ENCODE measurements at places on chromosomes 6 and 20.

GRCh38 chr6:33812669-33813068 lies 8.9 kb upstream of the MLN start:
- no peak for DNase-seq

DNA sequence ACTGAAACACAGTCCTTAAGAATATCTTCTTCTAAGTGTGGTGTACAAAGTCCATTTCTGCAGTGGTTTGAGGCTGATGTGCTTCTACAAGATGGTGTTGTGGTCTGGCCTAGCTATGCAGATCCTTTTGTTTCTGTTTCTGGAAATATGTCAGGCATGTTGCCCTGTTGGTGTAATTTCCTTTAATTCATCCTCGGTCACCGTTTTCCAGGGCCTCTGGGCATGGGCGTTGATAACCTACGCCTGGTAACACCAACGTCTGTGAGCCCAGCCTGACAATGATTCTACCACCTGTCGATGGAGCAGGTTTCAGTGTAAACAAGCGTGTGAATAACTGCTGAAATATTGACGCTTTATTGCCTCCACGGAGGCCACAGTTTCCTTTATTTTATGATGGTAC lies 33.3 kb upstream of the AFDN start:
- DNase-seq, result peak; percentile 42

- DNase-seq, result no peak
These were observed 48.0 kb downstream of the ADTRP start for GRCh38 chr6:11730641-11731040.

DNA sequence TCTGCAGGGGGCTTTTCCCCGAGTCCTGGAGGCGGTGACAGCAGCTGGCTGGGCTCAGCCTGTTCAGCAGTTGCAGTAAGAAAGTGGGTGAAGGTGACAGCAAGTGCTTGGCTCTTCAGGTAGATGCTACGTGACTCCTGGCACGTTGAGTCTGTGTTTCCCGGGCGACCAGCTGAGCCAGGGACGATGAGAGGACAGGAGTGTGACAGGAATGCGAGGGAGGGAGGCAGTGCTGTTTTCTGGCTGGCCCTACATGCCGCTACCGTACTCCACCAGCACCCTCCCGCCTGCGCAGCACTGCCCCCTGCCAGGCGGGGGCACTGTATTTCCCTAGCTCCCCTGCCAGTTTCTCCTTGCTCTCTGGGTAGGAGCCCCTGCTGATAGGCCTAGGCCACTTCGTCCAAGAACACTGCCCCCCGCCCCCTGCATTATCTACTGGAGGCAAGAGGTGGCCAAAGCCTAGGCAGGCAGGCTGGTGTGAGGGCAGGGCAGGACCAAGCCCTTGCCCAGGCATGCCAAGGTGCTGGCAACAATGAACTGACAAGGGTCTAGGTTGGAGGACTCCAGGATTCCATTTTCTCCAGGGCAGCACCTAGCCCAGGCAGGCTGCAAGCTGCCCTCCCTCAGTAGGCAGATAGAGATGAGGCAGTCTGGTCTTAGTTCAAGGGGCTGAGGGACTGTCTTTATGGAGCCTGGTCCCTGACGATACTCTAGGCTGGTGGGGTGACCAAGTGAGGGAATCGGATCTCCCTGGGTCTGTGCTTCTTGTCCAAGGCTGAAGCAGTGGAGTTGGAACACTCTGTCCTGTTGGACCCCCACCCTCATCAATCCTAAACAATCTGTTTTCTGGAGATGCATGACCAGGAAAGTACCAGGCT lies 19.2 kb downstream of the MRPS18A start:
- no peak for DNase-seq

GRCh38 chr6:47749757-47750156 lies 32.1 kb upstream of the OPN5 start:
- DNase-seq, result no peak

DNA sequence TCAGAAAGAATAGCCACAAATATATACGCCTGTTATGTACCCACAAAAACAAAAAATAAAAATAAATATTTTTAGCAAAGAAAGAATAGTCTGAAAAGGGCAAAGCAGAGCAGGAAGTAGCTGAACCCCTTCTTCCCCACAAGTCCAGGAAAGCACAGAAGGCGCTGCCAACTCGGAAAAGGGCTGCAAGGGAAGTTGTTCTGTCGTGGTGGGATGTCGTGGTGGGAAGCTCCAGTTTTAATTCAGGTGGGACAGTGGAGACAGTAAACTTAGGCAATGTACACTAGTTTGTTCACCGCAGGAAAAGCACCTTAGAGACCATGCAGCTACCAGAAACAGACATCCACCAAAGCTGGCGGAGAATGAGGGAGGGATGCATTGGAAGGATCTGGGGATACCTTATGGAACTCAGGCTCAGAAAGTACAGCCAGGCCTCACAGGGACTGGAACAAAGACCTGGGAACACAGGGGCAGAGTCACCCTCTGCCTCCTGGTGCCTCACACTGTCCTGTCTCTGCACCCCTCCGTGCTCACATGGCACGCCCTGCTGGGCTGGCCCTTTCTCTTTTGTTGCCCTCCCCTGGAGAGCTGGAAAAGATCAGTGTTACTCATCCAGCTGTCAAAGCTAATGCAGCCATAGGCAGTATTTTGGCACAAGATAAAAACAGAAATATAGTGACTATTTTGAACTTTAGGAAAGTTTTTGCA lies 3.3 kb upstream of the APMAP start:
- no peak for DNase-seq

DNA sequence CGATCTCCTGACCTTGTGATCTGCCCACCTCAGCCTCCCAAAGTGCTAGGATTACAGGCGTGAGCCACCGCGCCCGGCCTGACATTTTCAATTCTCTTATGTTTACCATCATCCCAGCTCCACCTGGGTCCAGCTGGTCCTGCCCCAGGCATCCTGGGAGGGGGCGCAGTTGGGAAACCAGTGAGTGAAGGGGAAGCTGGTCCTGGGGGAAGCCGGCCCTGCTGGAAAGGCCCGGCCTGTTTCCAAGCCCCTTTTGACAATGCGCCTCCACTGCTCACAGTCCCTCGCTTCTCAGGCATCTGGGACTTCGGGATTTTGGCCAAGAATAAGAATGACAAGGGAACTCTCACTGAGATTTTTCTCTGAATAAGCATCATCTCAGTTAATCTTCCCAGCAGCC lies 14.2 kb downstream of the SLC13A3 start:
- no peak for DNase-seq

DNA sequence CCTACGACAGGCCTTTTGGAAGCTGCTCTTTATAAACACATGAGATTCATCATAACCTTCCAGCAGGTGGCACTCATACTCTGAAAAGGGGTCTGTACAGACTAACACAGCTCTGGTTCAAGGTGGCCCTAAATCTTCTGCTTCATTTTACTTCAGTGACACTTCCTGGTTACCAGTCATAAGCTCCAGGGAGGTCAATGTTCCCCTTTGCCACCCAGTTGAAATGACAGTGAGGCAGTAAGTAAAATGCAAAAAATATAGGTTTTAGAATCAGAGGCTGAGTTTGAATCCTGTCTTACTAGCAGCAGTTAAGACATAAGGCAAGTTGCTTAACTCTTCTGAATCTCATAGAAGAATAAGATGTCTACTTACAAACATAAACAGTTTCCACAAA lies 132.8 kb downstream of the CDK19 start:
- DNase-seq, result peak; percentile 69

DNA sequence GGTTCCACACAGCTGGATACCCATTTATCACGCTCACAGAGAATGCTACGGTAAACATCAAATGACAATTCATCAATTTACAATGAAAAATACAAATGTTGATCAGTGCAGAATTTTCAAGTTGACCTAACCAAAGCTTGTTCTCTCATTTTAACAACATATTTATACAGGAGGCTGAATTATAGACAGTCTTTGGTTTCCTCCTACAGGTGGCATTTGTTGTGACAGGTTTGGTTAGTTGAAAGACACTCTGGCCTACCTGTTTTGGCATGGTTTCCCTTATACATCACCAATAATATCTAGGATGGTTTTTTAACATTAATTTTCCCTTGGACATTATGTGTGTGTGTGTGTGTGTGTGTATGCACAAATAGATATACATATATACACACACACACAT lies 642.5 kb upstream of the MMS22L start:
- no peak for DNase-seq

GRCh38 chr6:125301435-125302391 lies at the start of gene HDDC2:
Gene HDDC2, minus strand, starts transcription at chr6:125301967. Its CDS starts 35 bp downstream, at chr6:125301932.
- DNase-seq, result peak; percentile 29

DNA sequence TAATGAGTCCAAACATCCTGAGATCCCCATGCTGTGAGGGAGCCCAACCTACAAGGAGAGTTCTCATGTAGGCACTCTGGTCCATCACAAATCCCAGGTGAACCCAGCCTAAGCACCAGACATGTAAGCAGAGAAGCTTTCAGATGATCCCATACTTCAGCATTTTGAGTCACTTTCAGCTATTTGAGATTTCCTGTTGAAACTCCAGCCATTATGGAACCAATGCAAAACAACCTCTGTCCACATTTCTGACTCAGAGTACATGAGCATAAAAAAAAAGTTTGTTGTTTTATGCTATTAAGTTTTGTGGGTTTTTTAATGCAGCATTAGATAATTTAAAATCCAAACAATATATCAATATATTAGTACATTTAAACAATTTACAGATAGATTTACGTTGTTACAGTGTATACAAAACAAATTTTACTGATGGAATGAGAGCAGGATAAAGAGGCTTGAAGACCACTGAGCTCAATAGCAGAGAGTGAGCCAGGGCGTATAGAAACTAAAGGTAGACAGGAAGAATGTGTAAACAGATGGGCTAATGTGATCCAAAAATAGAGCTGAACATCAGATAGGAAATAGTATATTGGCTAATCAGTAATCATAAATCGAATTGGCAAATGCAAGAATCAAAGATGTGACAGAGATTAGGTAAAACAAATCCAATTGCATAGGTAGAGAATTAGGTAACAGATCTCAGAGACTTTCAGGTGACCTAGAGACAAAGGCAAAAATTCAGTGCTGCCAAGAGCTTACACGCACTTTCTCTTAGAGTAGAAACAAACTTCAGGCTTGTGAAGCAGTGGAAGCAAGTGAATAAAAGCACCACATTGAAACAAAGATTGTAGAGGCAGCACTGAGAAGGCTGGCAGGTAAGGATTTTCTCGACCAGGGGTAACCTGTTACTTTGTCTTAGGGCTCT lies 36.2 kb upstream of the PLCB1 start:
- no peak for DNase-seq

DNA sequence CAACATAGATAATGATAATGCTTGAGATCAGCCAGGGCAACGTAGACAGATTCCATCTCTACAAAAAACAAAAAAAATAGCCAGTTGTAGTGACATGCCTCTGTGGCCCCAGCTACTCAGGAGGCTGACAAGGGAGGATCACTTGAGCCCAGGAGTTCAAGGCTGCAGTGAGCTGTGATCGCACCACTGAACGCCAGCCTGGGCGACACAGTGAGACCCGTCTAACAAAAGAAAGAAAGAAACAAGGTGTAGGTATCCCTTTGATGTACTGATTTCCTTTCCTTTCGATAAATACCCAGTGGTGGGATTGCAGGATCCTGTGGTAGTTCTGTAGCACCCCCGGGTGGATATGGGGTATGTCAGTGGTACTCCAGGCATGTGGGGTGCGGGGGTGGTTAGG lies 48.2 kb upstream of the ADTRP start:
- no peak for DNase-seq

DNA sequence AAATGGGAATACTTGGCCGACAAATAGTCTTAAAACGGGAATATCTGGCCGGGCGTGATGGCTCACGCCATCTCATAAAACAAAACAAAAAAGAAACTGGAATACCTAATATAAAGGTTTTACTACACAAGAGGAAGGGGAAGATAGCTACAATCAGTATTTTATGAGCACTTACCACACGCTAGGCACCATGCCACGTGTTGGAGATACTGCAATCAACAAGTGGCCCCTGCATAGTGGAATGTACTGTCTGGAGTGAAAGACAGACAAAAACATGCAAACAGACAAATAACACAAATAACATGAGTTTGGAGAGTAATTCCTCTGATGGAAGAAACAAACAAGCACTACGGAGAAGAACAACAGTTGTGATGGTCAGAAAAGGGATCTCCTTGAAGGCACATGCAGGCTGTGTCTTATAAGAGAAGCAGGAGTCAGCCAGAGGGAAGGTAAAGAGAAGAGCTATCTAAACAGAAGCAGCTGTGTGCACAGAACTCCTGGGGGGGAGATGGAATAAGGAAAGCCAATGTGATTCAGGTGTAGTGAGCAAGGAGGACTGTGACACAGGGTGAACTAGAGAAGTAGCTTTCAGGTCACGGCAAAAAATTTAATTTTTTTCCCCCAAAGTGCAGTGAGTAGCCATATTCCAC lies 39.1 kb upstream of the AKIRIN2 start:
- no peak for DNase-seq

- no peak for DNase-seq
These were observed 19.6 kb upstream of the MAS1L start for GRCh38 chr6:29507319-29507718.

DNA sequence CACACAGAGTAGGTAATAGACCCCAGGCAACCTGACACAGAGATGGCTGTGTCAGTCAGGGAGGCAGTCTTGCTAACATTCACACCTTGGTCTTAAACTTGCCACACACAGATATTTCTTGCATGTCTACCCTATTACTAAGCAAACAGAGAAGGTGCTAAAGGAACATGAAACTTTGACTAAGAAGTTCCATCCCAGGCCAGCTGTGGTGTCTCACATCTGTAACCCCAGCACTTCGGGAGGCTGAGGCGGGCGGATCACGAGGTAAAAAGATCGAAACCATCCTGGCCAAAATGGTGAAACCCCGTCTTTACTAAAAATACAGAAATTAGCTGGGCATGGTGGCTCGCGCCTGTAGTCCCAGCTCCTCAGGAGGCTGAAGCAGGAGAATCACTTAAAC lies 222.4 kb upstream of the JARID2 start:
- peak; percentile 50 for DNase-seq

GRCh38 chr6:71430018-71430417 lies 141.4 kb downstream of the OGFRL1 start:
- DNase-seq, result no peak

DNA sequence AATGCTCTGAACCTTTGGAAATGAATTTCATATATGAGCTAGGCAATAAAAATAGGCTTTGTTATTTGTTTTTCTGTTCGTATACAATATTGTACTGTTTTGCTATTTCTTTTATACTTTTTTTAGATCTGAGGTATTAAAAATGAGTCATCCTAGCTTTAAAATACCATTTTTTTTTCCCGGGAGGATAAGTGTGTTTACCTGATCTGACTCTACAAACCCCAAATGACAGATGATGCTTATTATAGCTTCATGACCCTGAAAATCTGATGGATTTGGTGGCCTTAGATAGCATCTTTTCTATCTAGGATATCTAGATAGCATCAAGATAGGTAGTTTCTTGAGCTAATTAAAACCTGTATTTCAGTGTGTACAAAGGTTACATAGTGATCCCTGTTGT lies 206.4 kb downstream of the DTNBP1 start:
- DNase-seq, result no peak

- DNase-seq, result no peak
These were observed 14.1 kb downstream of the FAM210B start for GRCh38 chr20:56372850-56373249.

- no peak for DNase-seq
These were observed 31.6 kb downstream of the MYLK4 start for GRCh38 chr6:2719093-2719455.

GRCh38 chr6:131952886-131953509 lies 1.8 kb upstream of the CCN2 start:
- no peak for DNase-seq

GRCh38 chr20:24955045-24955444 lies 6.0 kb downstream of the CST7 start:
- DNase-seq, result no peak

Data from foreskin keratinocyte (primary cell).